Activated T-cell treated with anti-CD3 and anti-CD28 coated beads, Interleukin-2, amount 50 U/mL, for 24 hours (primary cell): ENCODE measurements at places on chromosomes 11 and 22.
A peak's percentile ranks its signal among the peaks of the same experiment; 100 is the strongest.

DNA sequence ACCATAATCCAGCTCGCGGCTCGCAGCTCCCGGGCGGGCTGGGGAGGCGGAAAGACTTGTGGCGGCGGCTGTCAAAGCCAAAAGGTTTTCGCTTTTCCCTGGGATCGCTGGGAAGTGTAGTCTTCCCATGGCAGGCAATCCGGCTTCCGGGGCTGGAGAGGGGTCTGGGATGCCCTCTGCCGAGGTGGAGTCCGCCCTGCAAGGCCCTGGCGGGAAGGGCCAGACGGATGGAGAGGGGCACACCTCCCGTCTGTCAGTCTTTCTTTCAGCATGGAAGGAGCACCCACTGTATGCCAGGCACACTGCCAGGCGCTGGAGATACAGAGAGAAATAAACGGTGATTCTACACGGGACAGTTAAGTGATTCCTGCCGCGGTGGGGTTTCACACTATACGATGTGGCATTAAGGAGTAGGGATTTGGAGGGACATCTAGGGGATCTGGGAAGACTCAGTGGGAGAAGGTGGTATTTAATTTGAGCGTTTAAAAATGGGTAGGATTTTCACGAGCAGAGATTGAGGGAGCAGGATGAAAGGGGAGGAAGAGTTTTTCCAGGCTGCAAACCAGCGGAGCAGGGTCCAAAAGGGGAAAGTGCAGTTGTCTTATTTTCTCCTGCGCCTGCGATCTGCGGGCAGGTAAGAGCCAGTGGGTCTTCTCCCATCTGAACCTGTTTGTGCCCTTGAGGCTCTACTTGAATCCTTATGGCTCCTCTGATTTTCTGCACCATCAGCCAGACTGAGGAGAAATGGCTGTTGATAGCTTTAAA, at the start of gene BACE1:
Gene BACE1 (minus strand): TSS at position 60 of the 765 bp plus-strand sequence. CDS start 461 bp downstream, outside the sequence.
- peak; percentile 51 for DNase-seq

DNA sequence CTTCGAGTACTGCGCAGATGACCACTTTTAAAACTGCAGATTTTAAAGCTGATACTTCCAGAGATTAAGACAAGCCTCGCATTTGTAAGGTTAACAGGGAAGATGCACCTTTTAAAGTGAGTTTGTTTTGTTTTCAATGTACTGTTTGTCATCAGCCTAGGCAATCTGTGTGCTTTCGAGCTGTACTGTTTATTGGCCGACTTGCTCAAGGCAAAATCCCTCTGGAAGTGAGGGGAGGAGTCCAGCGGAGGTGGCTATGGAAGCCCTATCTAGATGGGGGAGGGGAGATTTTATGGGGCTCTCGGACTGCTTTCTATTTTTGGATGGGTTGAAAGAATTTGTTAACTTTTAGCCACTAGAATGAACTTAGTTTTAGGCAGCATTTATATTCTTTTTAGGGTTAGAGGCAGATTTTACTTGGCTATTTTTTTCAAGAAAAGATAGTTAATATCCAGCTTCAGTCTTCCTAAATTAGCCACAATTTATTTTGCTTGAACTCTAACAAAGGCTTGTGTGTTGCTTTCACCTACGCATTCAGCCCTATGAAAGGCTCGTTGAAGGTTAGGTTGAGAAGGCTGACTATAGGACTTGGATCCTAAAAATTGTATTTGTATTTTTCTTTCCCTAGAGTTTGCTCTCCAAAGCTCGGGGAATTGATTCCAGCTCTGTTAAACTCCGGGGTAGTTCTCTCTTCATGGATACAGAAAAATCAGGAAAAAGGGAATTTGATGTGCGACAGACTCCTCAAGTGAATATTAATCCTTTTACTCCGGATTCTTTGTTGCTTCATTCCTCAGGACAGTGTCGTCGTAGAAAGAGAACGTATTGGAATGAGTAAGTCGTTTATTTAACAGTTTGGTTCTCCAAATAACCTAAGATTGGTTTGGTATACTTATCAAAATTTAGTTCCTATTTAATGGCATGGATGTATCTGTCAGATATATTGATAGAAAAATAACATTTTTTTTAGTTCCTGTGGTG, 2.1 kb downstream of the WEE1 start:
- DNase-seq = no peak

GRCh38 chr11:59158206-59159068, 13.5 kb upstream of the DTX4 start:
- no peak for DNase-seq

DNA sequence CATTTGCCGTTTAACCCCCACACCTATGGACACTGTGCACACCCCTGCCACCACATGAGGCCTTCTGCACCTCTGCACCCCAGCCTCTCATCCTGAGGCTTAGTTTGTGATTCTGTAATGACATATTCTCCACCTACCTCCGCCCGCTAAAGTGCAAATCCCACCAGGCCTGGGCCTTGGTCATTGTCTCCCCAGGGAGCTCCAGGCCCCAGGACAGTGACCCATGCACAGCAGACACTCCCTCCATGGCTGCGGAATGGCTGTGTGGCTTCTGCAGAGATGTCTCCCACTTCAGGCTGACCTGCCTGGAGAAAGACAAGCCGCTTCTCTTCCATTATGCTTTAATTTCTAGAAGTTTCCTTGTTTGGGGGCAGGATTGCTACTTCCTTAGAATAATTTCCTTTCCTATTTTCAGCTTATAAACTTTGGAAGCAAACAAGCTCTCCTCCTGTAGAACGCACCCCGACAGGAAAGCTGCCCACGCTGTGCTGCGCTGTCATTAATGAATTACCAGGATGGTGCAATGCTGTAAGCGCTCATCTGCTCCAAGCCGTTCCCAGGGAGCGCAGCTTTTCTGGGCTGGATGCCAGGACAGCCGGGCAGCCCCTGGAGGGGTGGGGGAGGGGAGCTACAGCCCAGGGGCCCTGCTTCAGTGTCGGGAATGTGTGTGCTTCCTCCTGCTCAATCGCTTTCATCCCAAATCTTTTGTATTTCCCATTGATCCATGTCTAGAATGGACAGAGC, 618.0 kb downstream of the BRD1 start:
- no peak for DNase-seq

DNA sequence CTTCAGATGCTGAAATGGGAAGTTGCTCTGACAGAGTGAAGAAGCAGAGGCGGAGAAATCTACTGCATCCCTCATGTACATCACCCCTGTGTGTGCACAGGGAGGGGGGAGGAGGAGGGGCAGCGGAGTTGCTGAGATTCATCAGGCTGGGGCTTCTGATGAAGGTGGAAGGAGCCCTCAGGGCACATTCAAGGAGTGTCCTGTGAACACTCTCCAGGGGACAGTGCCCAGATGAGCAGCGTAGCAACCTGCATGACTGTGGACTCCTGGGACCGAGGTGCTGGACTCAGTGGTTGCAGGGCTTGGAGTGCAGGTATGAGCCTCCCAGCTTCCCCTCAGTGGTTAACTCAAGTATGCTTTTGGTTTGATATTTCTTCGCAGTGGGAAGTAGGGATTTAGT, 257.8 kb upstream of the B3GAT1 start:
- DNase-seq = no peak

DNA sequence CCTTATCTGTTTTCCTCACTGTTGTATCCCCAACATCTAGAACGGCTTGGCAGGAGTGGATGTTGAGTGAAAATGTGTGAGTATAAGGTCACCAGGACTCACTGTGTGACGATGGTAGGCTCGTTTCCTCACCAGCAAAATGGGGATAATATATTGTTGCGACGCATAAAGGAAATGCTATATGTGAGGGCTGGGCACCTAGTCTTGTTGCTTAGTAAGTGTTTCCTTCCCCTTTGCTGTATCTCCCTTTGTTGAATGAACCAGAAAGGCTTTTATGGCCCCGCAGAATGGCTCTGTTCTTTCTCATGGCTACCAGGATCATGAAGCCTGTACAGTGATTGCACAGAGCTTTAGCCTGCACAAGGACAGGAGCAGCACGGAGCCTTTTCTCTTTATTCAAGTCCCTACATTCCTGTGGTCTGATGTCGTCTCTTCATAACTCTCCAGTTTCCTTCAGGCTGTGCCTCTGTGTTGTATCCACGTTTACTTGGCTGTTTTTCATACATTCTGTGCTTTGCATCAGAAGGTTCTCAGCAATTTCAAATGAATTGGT, 5.4 kb downstream of the TNRC6B start:
- DNase-seq = no peak

DNA sequence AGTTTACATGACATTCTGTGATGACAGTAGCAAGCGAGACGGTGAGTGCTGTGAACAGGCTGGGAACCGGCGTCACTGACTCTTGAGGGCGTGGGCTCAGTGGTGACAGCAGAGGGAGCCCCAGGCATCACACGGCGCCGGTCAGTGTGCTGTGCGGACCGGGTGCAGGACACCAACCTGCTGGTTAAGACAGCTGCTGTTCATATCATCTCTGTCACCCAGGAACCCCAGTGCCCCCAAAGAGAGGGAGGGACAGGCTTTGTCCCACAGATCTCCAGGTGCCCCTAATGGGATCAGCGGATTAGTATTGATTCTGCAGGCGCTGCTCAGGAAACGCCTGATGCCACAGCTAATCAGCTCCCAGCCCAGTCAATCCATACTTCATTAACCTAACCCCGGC, 18.4 kb downstream of the B3GAT1 start:
- DNase-seq = no peak

DNA sequence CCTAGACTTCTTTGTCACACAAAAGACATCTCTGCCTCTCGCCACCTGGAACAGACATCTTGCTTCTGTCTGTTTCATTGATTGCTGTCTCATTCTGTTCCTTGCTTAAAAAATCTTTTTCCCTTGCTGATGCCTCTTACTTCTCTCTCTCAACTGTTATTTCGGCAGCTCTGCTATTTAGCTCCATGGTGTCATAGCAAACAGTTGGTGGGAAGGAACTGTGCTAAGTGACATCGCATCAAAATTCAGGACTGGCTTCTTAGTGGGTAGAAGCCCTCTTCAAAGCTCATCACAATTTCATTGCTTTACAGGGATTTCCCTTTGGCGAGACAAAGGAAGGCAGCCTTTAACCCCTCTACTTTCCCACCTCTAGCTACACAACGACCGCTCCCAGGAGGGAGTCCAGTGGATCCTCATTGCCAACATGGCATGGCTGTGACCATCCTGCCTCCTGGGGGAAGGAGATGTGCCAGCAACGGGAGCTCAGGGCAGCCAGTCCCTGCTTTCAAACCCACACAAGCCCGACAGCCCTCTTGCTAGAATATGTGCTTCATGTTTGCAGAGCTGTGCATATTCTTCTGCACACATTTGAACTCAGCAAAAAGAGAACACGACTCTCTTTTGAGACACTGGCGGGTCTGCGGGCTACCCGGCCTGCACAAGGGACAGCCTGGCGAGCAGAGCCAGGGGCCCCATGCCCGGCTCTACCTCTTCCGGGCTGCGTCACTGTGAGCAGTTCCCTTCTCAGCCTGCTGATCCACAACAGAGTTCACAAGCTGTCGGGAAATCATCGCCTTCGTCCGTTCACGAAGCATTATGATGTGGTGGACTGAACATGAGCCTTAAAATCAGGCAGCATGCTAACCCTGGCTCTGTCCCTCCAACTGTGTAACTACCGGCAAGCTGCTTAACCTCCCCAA, 51.1 kb upstream of the JAM3 start:
- DNase-seq = no peak

GRCh38 chr11:43542750-43543712, 137.5 kb upstream of the HSD17B12 start:
- DNase-seq = no peak

- DNase-seq = no peak
These were observed 21.7 kb downstream of the CAVIN3 start for GRCh38 chr11:6298605-6299004.

GRCh38 chr11:37519781-37520180, 921.7 kb upstream of the RAG2 start:
- no peak for DNase-seq

DNA sequence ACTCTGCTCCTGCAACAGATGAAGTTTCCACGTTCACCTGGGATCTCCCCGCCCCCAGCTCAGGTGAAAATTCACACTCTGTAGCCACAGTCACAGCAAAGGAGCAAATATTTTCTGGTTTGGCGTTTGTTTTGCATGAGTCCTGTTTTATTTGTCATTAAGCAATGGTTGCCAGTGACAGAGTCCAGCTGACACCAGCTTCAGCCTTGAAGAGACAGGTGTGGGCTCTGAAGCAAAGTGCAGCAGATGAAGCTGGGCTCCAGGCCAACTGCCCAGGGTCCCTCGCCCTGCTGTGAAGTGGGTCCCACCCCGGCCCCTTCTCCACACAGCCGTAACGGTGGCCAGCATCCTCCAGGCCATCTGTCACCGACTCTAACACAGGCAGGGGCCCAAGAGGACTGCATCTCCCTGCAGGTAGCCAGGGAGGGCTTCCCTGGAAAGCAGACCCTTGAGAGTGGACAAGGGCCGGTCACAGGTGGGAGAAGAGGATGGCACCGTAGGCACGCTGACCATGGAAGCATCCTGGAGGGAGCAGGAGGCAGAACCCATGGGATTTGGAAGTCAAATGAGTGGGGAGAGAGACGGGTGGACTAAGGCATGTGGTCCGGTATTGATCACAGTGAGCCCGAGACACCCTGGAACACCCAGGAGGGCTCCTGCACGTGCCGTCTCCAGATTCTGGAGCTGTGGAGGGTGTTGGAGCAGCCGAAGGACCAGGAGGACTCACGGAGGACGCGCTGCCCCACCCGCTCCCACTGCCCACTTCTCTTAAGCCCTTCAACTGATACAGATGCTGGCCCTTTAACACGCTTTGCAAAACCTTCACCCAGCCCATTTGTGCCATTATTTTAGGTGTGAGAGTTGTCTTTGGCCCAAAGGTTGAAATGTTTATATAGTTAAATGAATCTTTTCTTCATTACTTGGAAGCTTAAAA, 294.5 kb downstream of the BRD1 start:
- DNase-seq = no peak

DNA sequence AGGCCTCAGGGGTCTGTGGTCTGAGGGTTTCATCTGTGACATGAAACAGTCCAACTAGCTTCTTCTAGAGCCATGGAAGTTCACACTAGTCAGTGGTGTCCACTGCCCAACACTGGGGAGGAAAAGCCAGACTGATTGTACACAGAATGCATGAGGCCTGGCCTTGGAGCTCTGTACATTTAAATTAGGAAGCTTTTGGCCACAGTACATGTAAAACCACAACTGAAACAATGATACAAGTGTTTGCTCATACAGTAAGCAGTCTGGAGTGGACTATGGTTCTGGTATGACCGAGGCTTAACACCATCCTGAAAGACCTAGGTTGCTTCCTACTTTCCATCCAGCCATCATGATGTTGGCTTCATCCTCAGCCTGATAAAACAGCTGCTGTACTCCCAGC, 73.8 kb upstream of the SESN3 start:
- DNase-seq = no peak

GRCh38 chr11:66479394-66480116, 679 bp upstream of the DPP3 start:
- no peak for DNase-seq

GRCh38 chr11:67071420-67072284, 15.0 kb downstream of the RHOD start:
- DNase-seq = peak; percentile 82

DNA sequence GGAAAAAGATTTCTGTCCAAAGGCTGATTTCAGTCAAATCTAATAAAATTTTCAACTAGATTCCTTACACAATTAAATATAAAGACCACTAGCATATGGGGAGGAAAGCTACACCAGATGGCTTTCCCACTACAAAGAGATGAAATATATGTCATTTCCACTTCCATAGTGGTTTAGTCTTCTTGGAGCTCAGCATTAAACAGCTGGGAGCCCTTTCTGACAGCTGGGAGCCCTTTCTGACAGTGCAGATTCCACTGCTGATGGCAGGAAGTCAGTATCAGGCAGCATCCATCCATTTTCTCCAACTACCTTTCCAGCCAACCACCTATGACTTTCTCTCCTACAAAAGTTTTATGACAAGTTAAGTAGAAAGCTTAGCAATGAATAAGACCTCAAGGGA, 177.9 kb downstream of the RRAS2 start:
- no peak for DNase-seq
